Posterior vena cava (tissue), 2 donors: ENCODE measurements at places on chromosomes 3 and 15. TPM values are rescaled to one million over a fixed set of nuclear protein-coding genes. Genes with fewer than 3 reads are reported as not detected.

GRCh38 chr15:80783260-80783659, 4.1 kb downstream of the CEMIP start:
- DNase-seq: no peak

DNA sequence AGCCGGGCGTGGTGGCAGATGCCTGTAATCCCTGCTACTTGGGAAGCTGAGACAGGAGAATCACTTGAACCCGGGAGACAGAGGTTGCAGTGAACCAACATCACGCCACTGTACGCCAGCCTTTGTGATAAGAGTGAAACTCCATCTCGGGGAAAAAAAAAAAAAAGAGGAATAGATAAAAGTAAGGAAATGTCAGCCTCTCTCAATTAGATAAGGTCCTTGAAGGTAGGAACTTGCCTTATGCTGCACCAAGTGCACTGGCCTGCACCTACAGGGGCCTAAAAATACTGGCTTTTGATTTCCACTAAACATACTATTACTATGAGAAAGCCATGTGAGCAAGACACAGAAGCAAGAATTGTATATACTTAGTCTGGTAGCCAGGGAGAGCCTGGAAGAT, 7.1 kb downstream of the RAF1 start:
- no peak for DNase-seq

DNA sequence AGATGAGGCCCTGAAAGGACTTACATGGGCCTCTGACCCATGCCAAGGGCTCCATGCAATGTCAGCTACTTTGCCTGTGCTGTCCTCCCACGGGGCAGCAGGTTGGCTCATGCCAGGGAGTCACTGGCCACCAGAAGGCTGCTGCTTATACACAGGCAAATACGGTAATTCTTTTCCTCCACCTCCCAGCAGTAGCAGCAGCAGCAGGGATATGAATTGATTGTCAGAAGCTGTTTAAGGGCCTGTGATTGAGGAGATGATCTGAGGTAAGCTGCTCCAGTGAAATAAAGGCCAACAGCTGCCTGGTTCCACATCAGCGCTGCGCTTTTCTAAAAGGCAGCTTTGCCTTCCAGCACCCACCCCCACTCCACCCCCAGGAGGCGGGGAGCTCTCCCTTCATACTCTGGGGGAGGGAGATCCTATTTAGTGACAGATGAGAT, 250.5 kb downstream of the SHQ1 start:
- DNase-seq: no peak

DNA sequence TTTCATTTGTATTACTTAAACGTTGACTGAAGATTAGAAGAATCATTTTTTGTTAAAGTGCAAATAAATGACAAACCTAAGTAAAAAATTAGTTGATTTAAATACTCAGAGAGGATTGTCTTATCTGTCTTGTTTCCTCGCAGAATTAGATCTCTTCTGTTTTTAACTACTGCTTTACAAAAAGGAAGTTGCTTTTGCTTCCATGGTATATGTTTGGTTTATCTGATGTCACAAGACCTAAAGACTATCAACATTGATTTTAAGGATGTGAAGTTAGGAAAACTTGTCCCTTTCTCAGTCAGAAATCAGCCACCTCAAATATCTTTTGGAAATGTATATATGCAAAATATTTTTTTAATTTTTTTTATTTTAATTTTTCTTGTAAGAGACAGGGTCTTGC, 28.7 kb downstream of the GPR171 start:
- no peak for DNase-seq

DNA sequence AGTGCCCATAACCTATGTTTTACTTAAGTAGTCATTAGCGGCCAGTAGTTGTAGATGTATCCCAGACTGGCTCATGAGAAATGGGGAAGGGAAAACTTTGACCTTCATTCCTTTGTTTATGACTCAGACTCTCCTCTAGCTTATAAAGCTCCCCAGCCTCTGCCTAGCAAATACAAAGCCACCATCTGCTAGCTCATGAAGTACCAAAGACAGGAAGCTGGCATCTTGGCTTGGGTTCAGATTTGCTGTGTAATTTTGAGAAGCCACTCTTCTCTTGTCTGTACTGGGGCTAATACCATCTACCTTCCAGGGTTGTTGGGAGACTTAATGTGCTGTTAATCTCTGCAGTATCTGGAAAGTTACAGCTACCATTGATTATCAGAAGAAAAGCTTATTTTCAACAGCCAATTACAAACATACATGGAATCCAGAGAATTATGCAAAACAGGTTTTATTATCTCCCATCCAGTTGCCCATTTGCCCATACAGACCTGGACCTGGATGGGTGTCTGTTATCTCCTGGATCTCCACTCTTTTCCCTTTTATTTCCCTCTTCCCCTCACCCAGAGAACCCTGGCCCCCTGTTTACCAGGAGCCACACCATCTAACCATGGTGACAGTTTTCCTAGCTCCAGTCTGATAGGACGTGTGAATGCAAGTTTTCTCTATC, 153.8 kb downstream of the SEMA6D start:
- DNase-seq: no peak

The GOLGA8T gene
- total RNA-seq: not detected
